Kidney (tissue), 22 donors: ENCODE measurements at places on chromosomes 6 and 20. TPM values are rescaled to one million over a fixed set of nuclear protein-coding genes. Genes with fewer than 3 reads are reported as not detected.

- DNase-seq, result peak; percentile 23
Measured at GRCh38 chr20:38194971-38195504, 30.0 kb upstream of the TGM2 start.

Gene ASIP
- polyA plus RNA-seq, result 0.84 TPM

Gene CYP24A1
- polyA plus RNA-seq, result 15.4 TPM

DNA sequence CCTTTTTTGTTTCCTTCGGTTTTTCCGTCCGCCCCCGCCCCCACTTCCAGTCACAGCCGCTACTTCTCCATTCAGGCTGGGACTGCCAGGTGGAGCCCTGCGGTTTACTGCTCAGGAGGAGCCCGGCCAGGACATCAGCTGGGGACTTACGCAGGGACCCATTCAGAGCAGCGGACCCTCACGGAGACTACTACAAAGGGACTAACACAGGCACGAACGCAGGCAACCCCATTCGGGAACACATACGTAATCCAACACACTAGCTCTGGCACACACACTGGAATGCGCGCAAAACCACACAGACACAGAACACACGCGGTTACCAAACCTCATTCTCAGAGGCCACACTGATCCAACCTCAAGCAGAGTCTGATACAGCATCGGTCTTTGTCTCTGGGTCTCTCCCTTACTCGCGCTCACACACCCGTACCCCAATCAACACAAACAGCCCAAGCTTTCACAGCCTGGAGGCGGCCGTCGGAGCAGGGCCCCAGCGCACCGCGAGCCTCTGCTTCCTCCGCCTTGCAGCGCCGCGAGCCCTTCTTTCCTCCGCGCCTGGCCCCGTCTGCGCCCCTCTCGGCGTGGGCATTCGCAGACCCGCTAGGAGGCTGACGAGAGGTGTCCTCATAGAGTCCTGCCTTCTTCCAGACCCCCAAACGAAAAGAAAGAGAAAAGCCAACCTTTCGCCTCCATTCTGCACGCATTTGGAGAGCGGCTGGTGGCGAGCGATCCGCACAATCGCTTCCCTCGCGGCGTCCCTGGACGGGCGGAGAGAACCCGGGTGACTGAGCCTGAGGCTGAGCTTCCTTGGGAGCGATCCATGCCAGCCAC lies 1.1 kb upstream of the SLC32A1 start:
- peak; percentile 59 for DNase-seq

- no peak for DNase-seq
Measured at GRCh38 chr6:3887150-3887700, 38.1 kb downstream of the FAM50B start.
